HCT116 (cell line): ENCODE measurements at places on chromosomes 4 and X. TPM values are rescaled to one million over a fixed set of nuclear protein-coding genes. Genes with fewer than 3 reads are reported as not detected.

DNA sequence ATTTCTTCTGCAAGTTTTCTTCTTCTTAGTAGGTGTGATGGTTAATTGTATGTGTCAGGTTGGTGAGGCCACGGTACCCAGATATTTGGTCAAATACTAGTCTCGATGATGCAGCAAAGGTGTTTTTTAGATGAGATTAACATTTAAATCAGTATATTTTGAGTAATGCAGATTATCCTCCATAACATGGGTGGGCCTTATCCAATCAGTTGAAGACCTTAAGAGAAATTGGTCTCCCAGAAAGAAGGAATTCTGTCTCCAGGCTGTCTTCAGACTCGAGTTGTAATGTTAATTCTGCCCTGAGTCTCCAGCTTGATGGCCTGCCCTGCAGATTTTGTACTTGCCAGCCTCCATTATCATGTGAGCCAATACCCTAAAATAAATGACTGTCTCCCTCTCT, 122.5 kb upstream of the TSPAN5 start:
- no peak overlapping the region for H3K4me3 ChIP-seq
- H3K27ac ChIP-seq, result no peak overlapping the region
- H3K27me3 ChIP-seq, result no peaks in the 10 kb centered on the region
- H3K4me1 ChIP-seq, result no peaks in the 10 kb centered on the region

CFI gene
- 0.84 TPM for total RNA-seq

FRMD7 gene
- not detected for total RNA-seq

DNA sequence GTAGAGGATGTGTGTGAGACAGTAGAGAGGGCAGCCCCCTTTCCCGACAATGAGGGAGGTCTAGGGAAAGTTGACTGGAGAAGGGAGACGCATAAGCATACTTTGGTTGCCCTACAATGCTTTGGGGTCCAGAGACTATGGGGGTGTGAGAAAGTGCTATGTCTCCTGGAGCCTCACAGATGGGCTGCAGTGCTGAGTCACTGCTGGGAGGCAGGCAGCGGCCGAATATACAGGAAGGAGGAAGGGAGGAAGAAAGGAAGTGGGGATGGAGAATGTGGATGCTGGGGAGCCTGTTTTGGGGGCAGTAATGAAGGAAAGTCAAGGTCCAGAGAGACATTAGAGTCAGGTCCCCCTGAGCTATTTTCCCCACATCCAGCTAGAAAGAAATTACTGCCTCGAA, 12.7 kb downstream of the DRP2 start:
- H3K4me3 ChIP-seq, result no peak overlapping the region
- no peaks in the 10 kb centered on the region for H3K4me1 ChIP-seq
- no peak for DNase-seq
- no peak overlapping the region for H3K27ac ChIP-seq
- no peaks in the 10 kb centered on the region for H3K36me3 ChIP-seq

- DNase-seq, result no peak
- H3K27me3 ChIP-seq, result peaks cover 6% of the 10 kb centered on the region; the same call in 1 of the 2 replicates
- H3K36me3 ChIP-seq, result no peaks in the 10 kb centered on the region
These were observed 379.9 kb upstream of the LCORL start for GRCh38 chr4:18401425-18401824.

DNA sequence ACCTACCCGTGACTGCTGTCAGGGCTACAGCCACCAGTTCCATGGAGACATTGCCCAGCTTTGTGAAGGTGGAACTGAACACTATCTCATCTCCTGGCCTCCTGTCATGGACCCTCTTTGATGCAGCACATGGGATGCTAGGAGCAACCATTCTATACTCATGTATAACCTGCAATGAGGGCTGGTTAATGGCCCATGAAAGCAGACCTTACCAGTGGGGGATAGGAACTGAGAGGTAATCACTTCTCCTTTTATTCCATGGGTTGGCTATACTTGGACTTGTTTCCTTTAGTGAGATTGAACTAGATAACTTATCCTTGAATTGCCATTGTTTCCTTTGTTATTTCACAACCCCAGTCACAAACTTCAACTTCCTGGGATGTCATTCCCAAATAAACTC, 310.6 kb downstream of the BMPR1B start:
- no peak for DNase-seq
- no peak overlapping the region for H3K27ac ChIP-seq
- H3K27me3 ChIP-seq, result no peaks in the 10 kb centered on the region
- H3K4me1 ChIP-seq, result no peaks in the 10 kb centered on the region
- no peak overlapping the region for H3K4me3 ChIP-seq

- no peak overlapping the region for H3K4me3 ChIP-seq
- H3K4me1 ChIP-seq, result no peaks in the 10 kb centered on the region
- H3K27me3 ChIP-seq, result no peaks in the 10 kb centered on the region
- H3K36me3 ChIP-seq, result no peaks in the 10 kb centered on the region
- H3K27ac ChIP-seq, result no peak overlapping the region
- DNase-seq, result no peak
These were observed 60.2 kb upstream of the RPS6KA6 start for GRCh38 chrX:84248226-84248625.

DNA sequence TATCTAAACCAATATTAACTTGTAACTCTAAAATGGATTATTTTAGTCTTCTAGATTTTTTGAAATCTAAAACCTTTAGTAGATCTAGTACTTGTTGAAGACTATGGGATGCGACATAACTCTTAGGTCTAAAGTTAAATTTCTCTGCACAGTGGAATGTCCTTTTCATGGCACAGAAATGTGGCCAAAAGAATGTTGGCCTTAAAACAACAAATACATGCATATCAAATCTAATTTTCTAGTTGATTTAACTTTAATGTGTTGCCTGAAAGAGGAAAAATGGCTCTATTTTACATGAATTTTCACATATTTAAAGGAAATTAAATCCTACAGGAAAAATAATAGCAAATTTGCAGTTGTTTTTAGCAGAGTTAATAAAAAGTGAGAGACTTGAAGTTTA, 30.3 kb downstream of the NFKB1 start:
- no peak overlapping the region for H3K4me3 ChIP-seq
- H3K4me1 ChIP-seq, result peaks cover 6% of the 10 kb centered on the region; the same call in 1 of the 2 replicates
- H3K27me3 ChIP-seq, result no peaks in the 10 kb centered on the region
- DNase-seq, result no peak

DNA sequence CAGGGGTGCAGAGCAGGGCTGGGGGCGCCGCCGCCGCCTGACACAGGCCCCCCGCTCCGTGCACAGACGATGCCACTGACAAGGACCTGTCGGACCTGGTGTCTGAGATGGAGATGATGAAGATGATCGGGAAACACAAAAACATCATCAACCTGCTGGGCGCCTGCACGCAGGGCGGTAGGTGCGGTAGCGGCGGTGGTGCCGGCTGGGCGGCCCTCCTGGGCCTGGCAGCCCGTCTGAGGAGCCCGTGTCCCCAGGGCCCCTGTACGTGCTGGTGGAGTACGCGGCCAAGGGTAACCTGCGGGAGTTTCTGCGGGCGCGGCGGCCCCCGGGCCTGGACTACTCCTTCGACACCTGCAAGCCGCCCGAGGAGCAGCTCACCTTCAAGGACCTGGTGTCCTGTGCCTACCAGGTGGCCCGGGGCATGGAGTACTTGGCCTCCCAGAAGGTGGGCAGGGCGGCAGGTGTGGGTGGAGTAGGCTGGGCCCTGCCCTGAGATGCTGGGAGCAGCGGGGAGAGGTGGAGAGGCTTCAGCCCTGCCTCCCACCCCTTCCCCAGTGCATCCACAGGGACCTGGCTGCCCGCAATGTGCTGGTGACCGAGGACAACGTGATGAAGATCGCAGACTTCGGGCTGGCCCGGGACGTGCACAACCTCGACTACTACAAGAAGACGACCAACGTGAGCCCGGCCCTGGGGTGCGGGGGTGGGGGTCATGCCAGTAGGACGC, 12.6 kb downstream of the FGFR3 start:
- no peak for DNase-seq
- H3K4me1 ChIP-seq, result no peaks in the 10 kb centered on the region
- no peak overlapping the region for H3K4me3 ChIP-seq
- no peaks in the 10 kb centered on the region; the same call in 1 of the 2 replicates for H3K36me3 ChIP-seq
- no peak overlapping the region for H3K27ac ChIP-seq
- H3K27me3 ChIP-seq, result no peaks in the 10 kb centered on the region

CLGN gene
- total RNA-seq, result 1.4 TPM

- no peak overlapping the region for H3K27ac ChIP-seq
- H3K27me3 ChIP-seq, result no peaks in the 10 kb centered on the region
- no peak for DNase-seq
- H3K36me3 ChIP-seq, result peaks cover 28% of the 10 kb centered on the region
- H3K4me1 ChIP-seq, result no peaks in the 10 kb centered on the region
These were observed 17.9 kb downstream of the METTL14 start for GRCh38 chr4:118703118-118703517.

- H3K4me1 ChIP-seq, result no peaks in the 10 kb centered on the region
- no peak for DNase-seq
- no peaks in the 10 kb centered on the region for H3K27me3 ChIP-seq
- no peaks in the 10 kb centered on the region for H3K36me3 ChIP-seq
These were observed 97.4 kb upstream of the MYOZ2 start for GRCh38 chr4:119038116-119038841.

- no peak for DNase-seq
- H3K27me3 ChIP-seq, result no peaks in the 10 kb centered on the region
- H3K36me3 ChIP-seq, result no peaks in the 10 kb centered on the region
- no peak overlapping the region for H3K4me3 ChIP-seq
These were observed 401.2 kb upstream of the CNKSR2 start for GRCh38 chrX:20973038-20973437.

DNA sequence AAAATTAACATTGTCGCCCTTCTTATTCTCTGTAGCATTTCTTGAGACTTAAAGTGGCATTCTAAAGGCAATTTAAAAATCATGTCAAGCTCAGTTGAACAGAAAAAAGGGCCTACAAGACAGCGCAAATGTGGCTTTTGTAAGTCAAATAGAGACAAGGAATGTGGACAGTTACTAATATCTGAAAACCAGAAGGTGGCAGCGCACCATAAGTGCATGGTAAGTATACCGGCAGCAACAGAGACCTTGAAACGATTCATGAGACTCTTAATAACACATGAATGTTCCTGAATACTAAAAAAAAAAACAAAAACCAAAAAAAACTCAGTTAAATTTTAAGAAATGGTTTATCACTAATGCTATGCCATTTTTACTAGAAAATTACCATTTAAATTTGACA, 82.4 kb upstream of the HPRT1 start:
- no peaks in the 10 kb centered on the region for H3K4me1 ChIP-seq
- no peak for DNase-seq
- H3K4me3 ChIP-seq, result no peak overlapping the region

GRCh38 chr4:123361195-123361861, 35.3 kb upstream of the SPRY1 start:
- H3K4me1 ChIP-seq, result peaks cover 5% of the 10 kb centered on the region
- no peaks in the 10 kb centered on the region for H3K36me3 ChIP-seq
- H3K4me3 ChIP-seq, result no peak overlapping the region

DNA sequence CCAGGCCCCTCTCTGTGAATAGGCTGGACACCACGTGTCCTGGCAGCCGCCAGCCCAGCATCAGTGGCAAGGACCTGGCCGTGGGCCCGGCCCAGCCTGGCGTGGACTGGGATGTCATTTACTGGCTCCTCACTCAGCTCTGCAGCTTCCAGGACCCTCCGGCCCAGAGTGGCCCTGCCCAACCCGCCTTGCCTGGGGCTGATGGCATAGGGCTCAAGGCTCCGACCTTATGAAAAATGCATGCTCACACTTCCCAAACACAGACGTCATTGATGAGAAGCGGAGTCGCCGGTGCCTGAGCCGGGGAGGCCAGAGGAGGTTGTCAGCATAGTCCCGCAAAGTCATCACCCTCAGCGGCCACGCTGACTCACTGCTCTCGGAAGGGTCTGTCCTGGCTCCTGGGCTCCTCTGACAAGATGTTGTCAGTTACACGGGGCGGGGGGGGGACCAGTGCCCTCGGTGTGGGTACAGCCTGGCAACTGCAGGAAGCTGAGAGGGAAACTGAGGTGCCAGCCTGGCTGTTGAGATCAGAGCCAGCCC, 14.3 kb downstream of the CFAP99 start:
- no peak overlapping the region for H3K27ac ChIP-seq
- no peaks in the 10 kb centered on the region for H3K27me3 ChIP-seq
- peaks cover 10% of the 10 kb centered on the region for H3K4me1 ChIP-seq
- DNase-seq, result no peak
- H3K36me3 ChIP-seq, result no peaks in the 10 kb centered on the region
- H3K4me3 ChIP-seq, result no peak overlapping the region

DNA sequence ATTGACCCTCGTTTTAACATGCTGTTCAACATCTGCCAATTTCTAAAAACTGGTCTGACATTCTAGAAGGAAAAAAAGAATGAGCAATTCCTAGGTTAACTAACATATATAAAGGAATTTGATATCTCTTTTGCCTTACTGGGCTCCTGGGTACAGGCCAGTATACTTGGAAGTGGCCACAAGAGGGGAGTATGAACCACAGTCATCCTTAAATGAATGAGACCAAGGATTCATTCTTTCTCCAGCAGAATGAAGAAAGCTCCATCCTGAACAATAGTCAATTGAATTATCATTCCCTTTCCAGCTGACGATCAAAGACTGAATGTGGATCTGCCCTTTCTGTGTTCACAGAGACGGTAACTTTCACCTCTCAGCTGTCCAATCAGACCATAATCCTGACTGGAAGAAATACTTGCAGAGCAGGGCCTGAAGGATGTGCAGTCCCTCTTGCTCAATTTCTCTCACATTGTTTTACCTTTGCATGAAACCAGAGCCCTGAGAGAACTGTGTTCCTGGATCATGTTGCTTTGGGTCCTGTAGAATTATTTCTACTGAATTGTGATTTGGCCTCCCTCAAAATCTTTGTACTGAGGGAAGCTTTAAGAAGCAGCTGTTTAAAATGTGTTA, 14.8 kb upstream of the SPARCL1 start:
- no peak overlapping the region for H3K27ac ChIP-seq
- no peaks in the 10 kb centered on the region for H3K36me3 ChIP-seq
- H3K27me3 ChIP-seq, result 0 out of 2 replicates have a peak, but pooled peaks cover 3% of the 10 kb centered on the region
- DNase-seq, result peak; percentile 38
- no peak overlapping the region for H3K4me3 ChIP-seq
- no peaks in the 10 kb centered on the region for H3K4me1 ChIP-seq

- H3K27ac ChIP-seq, result no peak overlapping the region
- no peaks in the 10 kb centered on the region for H3K36me3 ChIP-seq
- H3K4me1 ChIP-seq, result peaks cover 9% of the 10 kb centered on the region; the same call in 1 of the 2 replicates
- H3K27me3 ChIP-seq, result peaks cover 17% of the 10 kb centered on the region; the same call in 1 of the 2 replicates
- H3K4me3 ChIP-seq, result no peak overlapping the region
- DNase-seq, result no peak
These were observed 56.1 kb downstream of the CNGA2 start for GRCh38 chrX:151790481-151791160.

DNA sequence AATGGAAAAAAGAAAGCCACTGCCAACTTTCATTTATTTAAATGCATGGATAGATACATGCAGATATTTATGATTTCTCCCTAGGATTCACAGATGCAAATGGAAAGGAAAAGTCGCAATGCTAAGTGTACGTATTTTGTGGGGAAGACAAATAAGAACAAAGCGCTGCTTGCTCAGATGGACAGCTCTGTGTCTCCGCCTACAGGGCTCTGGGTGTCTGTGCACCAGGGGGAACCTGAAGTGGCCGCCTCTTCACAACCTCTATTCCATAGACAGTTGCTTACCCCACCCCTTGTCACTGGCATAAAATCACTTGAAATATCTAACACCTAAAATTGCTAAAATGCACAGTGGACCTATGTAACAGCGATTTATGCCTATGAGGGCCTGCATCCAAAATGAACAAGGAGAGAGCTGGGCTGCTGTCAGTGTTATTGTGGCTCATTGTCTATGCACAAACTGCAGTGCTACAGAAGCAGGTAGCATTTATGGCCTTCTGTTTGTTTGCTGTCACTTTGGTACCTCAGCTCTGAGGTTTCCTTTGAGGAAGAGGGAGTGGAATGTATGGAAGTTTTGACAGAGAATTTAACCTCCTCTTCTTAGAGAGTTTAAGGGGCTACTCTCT, 58.6 kb upstream of the PAGE1 start:
- peak; percentile 10 for DNase-seq
- H3K4me1 ChIP-seq, result no peaks in the 10 kb centered on the region
- H3K27me3 ChIP-seq, result peaks cover 50% of the 10 kb centered on the region
- no peak overlapping the region for H3K4me3 ChIP-seq
- H3K36me3 ChIP-seq, result no peaks in the 10 kb centered on the region
